HFFc6 (cell line): ENCODE measurements at places on chromosomes 5 and 9. TPM values are rescaled to one million over a fixed set of nuclear protein-coding genes. Genes with fewer than 3 reads are reported as not detected.

NPR3 gene
- 23.8 and 52.1 TPM in 2 replicates for total RNA-seq

CDC23 gene
- total RNA-seq = 26.0 and 29.2 TPM in 2 replicates

ABLIM3 gene
- total RNA-seq = 25.3 to 49.9 TPM (median 31.1 TPM) in 3 replicates

SETX gene
- total RNA-seq = 18.0 to 19.5 TPM (median 18.7 TPM) in 3 replicates
